ENCODE measurements at places on chromosomes 3 and 15.
A peak's percentile ranks its signal among the peaks of the same experiment; 100 is the strongest.

- no peak for DNase-seq
Measured at GRCh38 chr15:65738649-65739048, 53.4 kb downstream of the DENND4A start.

- DNase-seq, result no peak
Measured at GRCh38 chr3:35505772-35506171, 133.6 kb upstream of the ARPP21 start.

- DNase-seq, result no peak
Measured at GRCh38 chr3:26193558-26193957, 403.7 kb downstream of the OXSM start.

GRCh38 chr15:101307897-101308603, 13.0 kb upstream of the SNRPA1 start:
- no peak for DNase-seq

DNA sequence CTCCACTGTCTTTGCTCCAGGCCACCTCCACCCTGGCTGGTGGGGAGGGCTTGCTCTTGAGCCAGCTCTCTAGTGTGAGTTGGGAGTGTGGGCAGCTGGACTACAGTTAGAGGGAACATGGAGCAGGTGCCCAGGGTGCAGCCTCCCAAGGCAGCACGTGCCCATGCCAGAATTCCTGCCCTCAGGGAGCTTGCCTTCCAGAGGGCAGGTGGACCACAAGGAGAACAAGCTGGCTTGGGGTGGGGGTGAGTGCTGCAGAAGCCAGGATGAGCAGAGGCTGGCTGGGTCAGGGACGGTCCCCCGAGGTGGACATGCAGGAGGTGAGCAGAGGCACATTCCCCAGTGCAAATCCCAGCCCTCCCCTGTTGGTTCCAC, 89.5 kb downstream of the VGLL4 start:
- no peak for DNase-seq

- DNase-seq, result no peak
Measured at GRCh38 chr3:8979262-8979661, 16.0 kb upstream of the RAD18 start.

GRCh38 chr3:187264911-187265310, 26.6 kb downstream of the MASP1 start:
- no peak for DNase-seq

DNA sequence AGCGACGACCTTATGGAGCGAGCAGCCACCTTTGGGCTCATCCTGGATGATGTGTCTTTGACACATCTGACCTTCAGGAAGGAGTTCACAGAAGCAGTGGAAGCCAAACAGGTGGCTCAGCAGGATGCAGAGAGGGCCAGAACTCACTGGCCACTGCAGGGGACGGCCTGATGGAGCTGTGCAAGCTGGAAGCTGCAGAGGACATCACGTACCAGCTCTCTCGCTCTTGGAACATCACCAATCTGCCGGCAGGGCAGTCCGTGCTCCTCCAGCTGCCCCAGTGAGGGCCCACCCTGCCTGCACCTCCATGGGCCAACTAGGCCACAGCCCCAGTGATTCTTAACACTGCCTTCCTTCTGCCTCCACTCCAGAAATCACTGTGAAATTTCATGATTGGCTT, 10.4 kb downstream of the NR1I2 start:
- DNase-seq, result no peak

- no peak for DNase-seq
Measured at GRCh38 chr15:84671211-84671610, 13.2 kb upstream of the NMB start.

DNA sequence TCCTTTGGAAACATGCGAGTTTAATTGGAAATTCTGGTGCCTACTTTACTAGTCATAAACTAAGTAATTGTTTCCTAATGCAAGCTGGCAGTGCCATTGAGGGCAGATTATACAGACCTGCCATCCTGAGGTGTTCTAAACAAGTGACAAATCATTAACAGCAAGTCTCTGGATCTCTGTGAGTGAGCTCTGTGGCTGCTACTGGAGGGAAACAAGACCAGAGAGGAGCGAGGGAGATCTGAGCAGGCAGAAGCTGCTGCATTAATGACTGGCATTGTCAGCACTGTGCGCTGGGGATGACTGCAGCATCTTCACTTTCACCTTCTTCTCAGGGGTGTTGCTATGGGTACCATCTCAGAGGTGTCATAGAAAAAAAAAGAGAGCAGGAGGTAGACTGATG, 308.4 kb upstream of the DPH6 start:
- peak; percentile 10 for DNase-seq

GRCh38 chr15:88649753-88650551, 11.1 kb downstream of the ISG20 start:
- DNase-seq, result no peak

- DNase-seq, result no peak
Measured at GRCh38 chr3:46449755-46450552, 14.8 kb downstream of the LTF start.

- DNase-seq, result no peak
Measured at GRCh38 chr3:115685097-115685496, 61.8 kb downstream of the GAP43 start.

DNA sequence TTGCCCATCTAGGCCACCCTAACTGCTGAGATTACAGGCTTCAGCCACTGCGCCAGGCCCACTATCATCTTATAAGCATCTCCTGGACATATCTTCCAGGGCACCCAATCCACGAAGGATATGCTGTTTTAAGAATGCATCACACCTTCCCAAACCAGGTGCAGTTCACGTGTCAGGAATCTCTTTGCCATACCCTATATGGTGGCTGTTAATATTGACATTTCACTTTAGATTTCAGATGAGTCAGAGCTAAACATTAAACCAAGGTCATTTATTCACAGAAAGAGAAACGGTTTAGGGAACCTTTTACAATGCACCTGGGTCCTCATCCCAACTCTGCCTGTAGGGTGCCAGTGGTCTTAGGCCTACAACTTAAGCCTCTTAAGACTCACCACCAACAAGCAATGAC, 85.7 kb downstream of the TBL1XR1 start:
- no peak for DNase-seq

DNA sequence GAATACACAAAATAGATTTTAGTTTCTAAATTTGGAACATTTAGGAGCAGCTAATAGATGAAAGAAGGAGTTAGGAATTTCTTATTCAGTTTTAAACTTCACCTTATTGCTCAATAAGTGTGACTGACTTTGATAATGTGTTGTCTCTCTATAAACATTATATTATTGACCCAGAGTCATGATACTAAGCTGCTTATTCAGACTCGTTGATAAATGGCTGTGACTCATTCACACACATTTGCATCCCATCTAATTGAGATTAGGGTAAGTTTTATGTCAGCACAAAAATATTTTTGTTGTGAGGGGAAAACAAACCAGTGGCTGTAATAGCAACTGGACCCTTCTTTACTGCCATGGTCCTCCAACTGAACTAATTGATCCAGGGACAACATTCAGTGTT, 137.6 kb downstream of the GOLIM4 start:
- no peak for DNase-seq

- DNase-seq, result no peak
Measured at GRCh38 chr3:59117396-59117795, 67.6 kb upstream of the CFAP20DC start.

- no peak for DNase-seq
Measured at GRCh38 chr3:42269647-42270046, 3.7 kb upstream of the CCK start.

GRCh38 chr3:21825684-21826083, 74.7 kb upstream of the ZNF385D start:
- DNase-seq, result no peak

DNA sequence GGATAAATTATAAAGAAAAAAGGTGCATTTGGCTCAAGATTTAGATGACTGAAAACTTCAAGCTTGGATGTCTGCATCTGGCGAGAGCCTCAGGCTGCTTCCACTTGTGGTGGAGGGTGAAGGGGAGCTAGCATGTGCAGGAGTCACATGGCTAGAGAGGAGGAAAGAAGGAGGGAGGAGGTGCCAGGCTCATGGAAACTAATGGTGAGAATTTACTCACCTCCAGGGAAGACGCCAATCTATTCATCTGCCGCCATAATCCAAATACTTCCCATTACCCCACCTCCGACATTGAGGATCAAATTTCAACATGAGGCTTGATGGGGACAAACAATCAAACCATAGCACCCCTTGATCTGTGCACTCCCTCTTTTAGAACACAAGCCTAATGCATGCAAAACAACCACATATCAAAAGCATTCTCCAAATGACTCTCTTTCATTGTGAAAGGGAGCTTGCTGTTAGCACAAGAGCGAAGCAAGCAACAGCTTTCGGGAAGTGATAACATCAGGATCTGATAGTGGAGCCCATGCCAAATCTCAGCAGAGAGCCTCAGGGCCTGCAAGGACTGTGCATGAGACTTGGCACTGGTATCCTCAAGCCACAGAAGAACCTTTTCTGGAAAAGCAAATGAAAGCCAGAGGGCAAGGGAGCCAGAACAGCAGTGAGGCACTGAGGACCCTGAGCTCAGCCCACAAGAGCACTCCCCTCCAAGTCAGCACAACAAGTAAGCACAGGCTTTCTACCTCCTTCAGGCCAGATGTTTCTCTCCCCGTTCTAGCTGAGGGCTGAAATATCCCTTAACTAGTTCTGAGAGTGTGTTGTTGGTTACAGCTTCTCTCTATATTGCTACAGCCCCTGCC, 50.2 kb upstream of the THBS1 start:
- no peak for DNase-seq

DNA sequence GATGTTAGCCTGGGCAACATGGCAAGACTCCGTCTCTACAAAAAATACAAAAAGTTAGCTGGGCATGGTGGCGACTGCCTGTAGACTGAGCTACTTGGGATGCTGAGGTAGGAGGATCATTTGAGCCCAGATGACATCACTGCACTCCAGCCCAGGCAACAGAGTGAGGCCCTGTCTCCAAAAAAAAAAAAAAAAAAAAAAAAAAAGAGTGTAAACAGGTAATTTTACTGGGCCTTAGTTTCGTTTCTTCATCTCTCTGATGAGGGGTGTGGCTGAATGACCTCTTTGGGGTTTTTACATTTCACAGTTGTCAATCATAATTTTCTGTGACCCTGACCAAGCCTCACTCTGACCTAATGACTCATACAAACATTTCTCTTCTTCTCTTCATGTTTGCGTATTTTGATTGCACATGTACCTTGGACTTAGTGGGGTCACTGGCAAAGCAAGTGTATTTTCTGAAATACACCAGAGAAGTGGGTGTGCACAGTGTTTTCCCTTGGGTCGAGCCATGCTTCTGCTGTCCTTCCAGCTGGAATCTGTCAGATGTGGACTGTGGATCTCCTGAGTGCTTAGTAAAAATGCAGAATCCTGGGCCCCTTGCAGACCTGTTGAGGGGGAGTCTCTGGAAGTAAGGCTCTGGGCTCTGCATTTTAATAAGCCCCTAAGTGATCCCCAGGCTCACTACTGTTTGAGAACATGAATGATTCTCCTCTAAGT, 140.5 kb downstream of the FNDC3B start:
- no peak for DNase-seq

DNA sequence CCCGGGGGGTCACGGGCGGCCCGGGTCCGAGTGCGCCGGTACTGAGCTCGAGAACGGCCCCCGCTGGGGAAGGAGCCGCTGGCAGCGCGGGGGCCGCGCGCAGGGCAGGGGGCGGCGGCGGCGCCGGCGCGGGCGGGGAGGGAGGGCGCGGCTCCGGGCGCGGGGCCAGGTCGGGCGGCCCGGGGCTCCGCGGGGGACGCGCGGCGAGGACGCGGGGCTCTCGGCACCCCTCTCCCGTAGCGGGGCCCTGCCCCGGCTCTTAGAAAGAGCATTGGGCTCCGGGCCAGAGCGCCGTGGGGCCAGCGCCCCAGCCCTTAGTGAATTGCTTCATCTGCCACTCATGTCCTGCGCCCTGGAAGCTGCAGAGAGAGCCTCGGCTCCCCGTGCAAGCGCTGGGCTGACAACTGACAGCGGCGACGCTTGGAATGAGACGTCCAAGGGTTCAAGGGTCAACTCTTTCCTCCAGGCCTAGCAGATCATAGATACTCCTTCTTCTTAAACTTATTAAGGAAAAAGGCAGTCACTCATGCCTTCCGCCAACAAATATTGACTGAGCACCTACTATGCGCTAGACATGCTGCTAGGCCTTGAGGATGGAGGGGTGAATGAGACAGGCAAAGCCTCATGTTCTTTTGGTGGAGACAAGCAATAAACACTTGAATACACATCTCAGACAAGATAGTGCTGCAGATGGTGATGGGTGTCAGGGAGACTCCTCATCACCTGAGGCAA, 140.8 kb downstream of the SMAD6 start:
- peak; percentile 18 for DNase-seq

GRCh38 chr3:179829401-179829800, 176.6 kb downstream of the USP13 start:
- DNase-seq, result no peak

DNA sequence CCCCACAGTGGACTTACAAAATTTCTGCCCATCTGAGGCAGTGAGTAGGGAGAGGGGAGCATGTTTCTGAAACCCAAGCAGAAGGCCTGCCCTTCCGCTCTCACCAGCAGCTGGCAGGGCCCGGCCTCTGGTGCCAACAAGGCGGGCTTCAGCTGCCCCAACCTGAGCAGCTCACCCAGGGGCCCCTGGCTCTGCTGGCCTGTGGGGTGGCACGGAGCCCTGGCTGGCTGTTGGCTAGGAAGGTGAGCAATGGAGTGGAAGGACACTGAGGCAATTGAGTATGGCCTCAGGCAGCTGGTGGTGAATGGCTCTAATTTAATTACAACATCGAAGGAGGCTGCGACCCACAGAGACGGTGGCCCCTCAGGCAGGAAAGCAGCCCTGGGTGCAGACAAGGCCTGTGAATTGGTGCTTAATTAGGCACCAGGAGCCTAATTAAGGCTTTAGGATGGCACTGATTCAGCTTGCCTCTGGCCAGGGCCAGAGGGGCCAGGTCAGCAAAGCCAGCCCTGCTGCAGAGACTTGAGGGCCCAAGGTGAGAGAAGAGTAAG, 60.9 kb downstream of the ST8SIA2 start:
- DNase-seq, result no peak

DNA sequence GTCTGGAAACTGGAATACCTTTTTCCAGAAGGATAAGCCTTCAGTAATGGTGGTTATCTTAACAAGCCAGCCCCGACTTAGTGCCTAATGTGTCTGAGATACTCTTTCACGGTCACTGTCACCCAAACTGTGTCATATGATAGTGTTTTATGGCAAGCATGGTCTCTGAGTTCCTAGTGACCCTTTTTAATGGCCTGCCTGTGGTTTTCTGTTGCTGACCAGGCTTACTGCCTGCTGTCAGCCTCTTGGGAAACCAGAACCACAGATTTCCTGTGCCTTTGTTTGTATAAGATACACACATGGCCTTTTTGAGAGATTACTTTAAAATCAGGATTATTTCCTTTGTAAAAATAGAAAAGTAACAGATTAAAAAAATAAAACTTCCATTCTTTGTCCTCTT, 22.4 kb downstream of the HPS3 start:
- DNase-seq, result no peak

DNA sequence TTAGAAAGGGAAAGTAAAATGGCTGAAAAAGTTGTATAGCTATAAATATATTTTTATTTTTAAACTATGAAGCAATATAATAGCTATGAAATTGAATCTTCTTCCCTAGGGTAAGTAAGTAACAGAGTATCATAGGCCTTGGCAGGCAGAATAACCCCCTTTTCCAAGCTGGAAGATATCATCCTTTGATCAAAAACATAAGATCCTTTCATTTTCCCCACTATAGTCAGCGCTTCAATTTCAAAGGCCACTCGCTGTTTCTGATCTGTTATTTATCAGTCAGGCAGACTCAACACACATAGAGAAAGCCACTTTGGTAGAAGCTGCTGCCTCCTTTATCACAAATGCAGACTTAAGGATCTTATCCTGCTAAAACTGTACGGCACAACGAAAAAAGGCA, 74.0 kb upstream of the UBE2E2 start:
- DNase-seq, result no peak

GRCh38 chr15:98561169-98561941, 87.0 kb upstream of the IGF1R start:
- no peak for DNase-seq

All from nucleus accumbens (tissue), 56 donors.